ENCODE measurements at places on chromosomes 16 and 17. TPM values are rescaled to one million over a fixed set of nuclear protein-coding genes. Genes with fewer than 3 reads are reported as not detected.

GRCh38 chr17:32672711-32673110 is 185.9 kb downstream of the CDK5R1 start:
- H3K27ac ChIP-seq: no peak overlapping the region
- no peaks in the 10 kb centered on the region for H3K27me3 ChIP-seq
- no peaks in the 10 kb centered on the region for H3K36me3 ChIP-seq
- H3K4me3 ChIP-seq: no peak overlapping the region
- no peaks in the 10 kb centered on the region for H3K4me1 ChIP-seq

- H3K27ac ChIP-seq: no peak overlapping the region
- no peak overlapping the region for H3K4me3 ChIP-seq
- no peaks in the 10 kb centered on the region for H3K27me3 ChIP-seq
- peaks cover 75% of the 10 kb centered on the region for H3K36me3 ChIP-seq
Measured at GRCh38 chr16:11682655-11683096, 14.4 kb downstream of the SNN start.

DNA sequence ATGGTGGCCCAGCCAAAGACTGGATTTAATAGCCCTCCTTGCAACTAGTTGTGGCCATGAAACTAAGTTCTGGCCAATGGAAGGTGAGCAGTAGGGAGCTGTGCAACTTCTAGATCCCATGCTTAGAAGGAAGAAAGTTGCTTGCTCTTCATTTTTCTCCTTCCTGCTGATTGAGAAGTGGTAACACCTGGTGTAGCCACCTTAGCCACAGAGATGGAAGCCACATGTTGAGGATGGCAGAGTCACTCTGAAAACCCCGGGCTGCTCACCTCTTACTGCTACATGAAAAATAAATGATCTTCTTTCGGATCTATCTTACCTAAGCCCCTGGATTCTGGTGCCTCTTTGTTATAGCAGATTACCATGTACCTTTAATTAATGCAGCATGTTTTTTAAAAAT is 10.3 kb upstream of the ATP5MC1 start:
- no peak overlapping the region for H3K27ac ChIP-seq
- DNase-seq: no peak
- H3K4me3 ChIP-seq: no peak overlapping the region
- H3K4me1 ChIP-seq: peaks cover 10% of the 10 kb centered on the region
- no peaks in the 10 kb centered on the region for H3K36me3 ChIP-seq
- H3K27me3 ChIP-seq: peaks cover 5% of the 10 kb centered on the region

GRCh38 chr17:50550661-50551432 is 3.9 kb downstream of the SPATA20 start:
- H3K4me3 ChIP-seq: no peak overlapping the region
- H3K4me1 ChIP-seq: peaks cover 18% of the 10 kb centered on the region
- H3K27ac ChIP-seq: no peak overlapping the region
- no peak for DNase-seq
- no peaks in the 10 kb centered on the region for H3K27me3 ChIP-seq

The MPV17L gene
- total RNA-seq: not detected

Data from CD4-positive, alpha-beta T cell (primary cell).